ENCODE measurements at places on chromosomes 16 and 17.
A peak's percentile ranks its signal among the peaks of the same experiment; 100 is the strongest.

- no peak for DNase-seq
These were observed 17.3 kb upstream of the SPN start for GRCh38 chr16:29645694-29646187.

DNA sequence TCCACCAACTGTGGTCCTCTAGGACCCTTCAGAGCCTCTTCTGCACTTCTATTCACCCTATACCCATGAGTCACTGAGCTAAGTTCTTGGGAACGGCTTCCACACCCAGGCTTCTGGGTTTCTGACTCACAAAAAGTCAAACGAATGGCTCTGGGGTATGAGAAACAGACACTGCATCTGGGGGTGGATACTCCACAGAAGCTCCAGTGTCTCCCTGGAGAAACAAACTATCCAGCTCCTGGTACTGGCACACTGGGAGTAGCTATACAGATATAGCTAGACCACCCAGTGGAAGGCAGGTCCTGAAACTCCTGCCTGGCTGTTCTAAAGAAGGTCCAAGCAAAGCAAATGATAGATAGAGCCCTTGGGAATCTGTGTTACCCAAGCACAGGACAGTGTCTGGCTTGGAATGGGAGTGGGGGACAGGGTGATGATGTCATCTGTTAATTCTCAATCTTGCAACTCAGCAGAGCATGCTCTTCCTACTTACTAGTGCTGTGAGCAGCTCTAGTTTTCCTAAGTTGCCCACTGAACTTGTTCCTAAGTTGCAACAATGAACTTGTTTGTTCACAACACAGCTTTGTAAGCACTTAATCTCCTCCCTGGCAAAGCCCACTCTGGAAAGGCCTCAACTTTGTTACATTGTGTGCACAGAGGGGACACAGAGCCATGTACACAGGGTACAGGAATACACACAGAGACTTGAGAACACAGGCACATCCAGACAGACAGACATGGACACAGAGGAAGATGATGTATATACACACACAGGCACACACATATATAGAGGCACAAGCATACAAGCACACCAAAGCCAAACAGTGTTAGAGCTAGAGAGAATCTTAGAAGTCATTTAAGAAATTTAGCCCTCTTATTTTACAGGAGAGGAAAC is 6.7 kb downstream of the MMP28 start:
- DNase-seq = peak; percentile 96

DNA sequence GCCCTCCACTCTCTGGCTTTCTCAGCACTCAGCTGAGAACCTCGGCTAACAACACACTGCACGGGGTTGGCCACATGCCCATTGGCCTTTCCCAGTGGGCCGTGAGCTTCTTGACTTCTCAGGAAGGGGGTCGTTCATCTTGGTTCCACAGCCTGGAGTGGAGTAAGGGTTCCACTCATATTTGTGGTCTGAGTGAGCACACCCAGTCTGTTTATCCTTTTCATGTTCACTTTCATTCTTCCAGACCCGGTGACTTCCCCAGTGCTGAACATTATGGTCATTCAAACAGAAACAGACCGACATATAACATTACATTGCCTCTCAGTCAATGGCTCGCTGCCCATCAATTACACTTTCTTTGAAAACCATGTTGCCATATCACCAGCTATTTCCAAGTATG is 8.2 kb downstream of the MILR1 start:
- peak; percentile 60 for DNase-seq

- no peak for DNase-seq
These were observed 5.2 kb downstream of the NAGLU start for GRCh38 chr17:42541041-42541833.

GRCh38 chr17:76586741-76587487 is 1.3 kb upstream of the ST6GALNAC2 start:
- DNase-seq = no peak
